Subcutaneous preadipocyte (primary cell): ENCODE measurements at places on chromosomes 11 and 22. TPM values are rescaled to one million over a fixed set of nuclear protein-coding genes. Genes with fewer than 3 reads are reported as not detected.

Gene GAL3ST3
- not detected in 2 replicates for total RNA-seq

Gene CD248
- total RNA-seq, result 63.5 and 135 TPM in 2 replicates

Gene LRRC56
- 0.20 and 0.37 TPM in 2 replicates for total RNA-seq

Gene PDE3B
- 1.8 and 3.3 TPM in 2 replicates for total RNA-seq

Gene PHETA2
- 10.4 and 10.7 TPM in 2 replicates for total RNA-seq

Gene RBFOX2
- total RNA-seq, result 126 and 156 TPM in 2 replicates

Gene OR2AT4
- total RNA-seq, result not detected in 2 replicates

Gene OR6A2
- total RNA-seq, result under 0.01 and 0.59 TPM in 2 replicates

Gene BIK
- total RNA-seq, result under 0.01 TPM in 1 of 2 replicates, not detected in the other

Gene TMA7B
- total RNA-seq, result not detected in 2 replicates

Gene RGL4
- total RNA-seq, result not detected in 2 replicates

Gene MS4A4A
- total RNA-seq, result not detected in 2 replicates

Gene TCN2
- total RNA-seq, result 7.7 and 11.3 TPM in 2 replicates

Gene HEPACAM
- total RNA-seq, result not detected in 2 replicates

Gene VPREB1
- not detected in 2 replicates for total RNA-seq

Gene SCO2
- 2.7 and 5.1 TPM in 2 replicates for total RNA-seq

Gene NEFH
- total RNA-seq, result 0.37 and 0.78 TPM in 2 replicates

Gene MPST
- total RNA-seq, result 48.5 and 66.1 TPM in 2 replicates

Gene DBX1
- total RNA-seq, result not detected in 2 replicates

Gene ROM1
- 3.1 and 4.4 TPM in 2 replicates for total RNA-seq

Gene NRIP3
- total RNA-seq, result 4.0 and 9.6 TPM in 2 replicates

Gene MOV10L1
- 0.37 and 0.59 TPM in 2 replicates for total RNA-seq

Gene TRPM5
- total RNA-seq, result not detected in 2 replicates

Gene TPH1
- under 0.01 TPM in 2 replicates for total RNA-seq

Gene AMPD3
- total RNA-seq, result 6.2 and 7.2 TPM in 2 replicates

Gene CERK
- total RNA-seq, result 18.7 and 36.6 TPM in 2 replicates

Gene MMP1
- 4.4 and 681 TPM in 2 replicates for total RNA-seq

Gene VSIG2
- total RNA-seq, result not detected in 2 replicates

Gene ARHGAP20
- total RNA-seq, result 2.0 and 6.2 TPM in 2 replicates

Gene RIC3
- total RNA-seq, result not detected in 2 replicates

Gene ZNF214
- total RNA-seq, result 1.2 and 1.8 TPM in 2 replicates

Gene UBQLN3
- not detected in 2 replicates for total RNA-seq

Gene BTBD18
- not detected in 2 replicates for total RNA-seq

Gene B4GALNT4
- total RNA-seq, result 0.59 and 0.73 TPM in 2 replicates

Gene MRGPRF
- total RNA-seq, result 27.8 and 40.1 TPM in 2 replicates

Gene ALKBH3
- 34.6 and 43.0 TPM in 2 replicates for total RNA-seq

Gene CLMP
- 162 and 189 TPM in 2 replicates for total RNA-seq

Gene H19
- 3.1 and 40.4 TPM in 2 replicates for total RNA-seq

Gene UPK3A
- not detected in 2 replicates for total RNA-seq

Gene ACCS
- total RNA-seq, result 8.8 and 10.6 TPM in 2 replicates

Gene MTA2
- total RNA-seq, result 95.2 and 143 TPM in 2 replicates

Gene TESMIN
- total RNA-seq, result not detected in 2 replicates

Gene ENTHD1
- not detected in 2 replicates for total RNA-seq

Gene SELENOO
- total RNA-seq, result 19.5 and 22.3 TPM in 2 replicates

Gene SLC22A6
- total RNA-seq, result not detected in 2 replicates

Gene APOL1
- total RNA-seq, result 3.1 and 10.3 TPM in 2 replicates

Gene KRTAP5-10
- total RNA-seq, result not detected in 2 replicates

Gene OPCML
- not detected in 2 replicates for total RNA-seq

Gene VSTM5
- total RNA-seq, result 0.37 TPM in 1 of 2 replicates, not detected in the other

Gene SULT4A1
- total RNA-seq, result 0.73 TPM in 1 of 2 replicates, not detected in the other

Gene WBP2NL
- 0.37 TPM in 1 of 2 replicates, not detected in the other for total RNA-seq

Gene SLC22A24
- not detected in 2 replicates for total RNA-seq

Gene THY1
- total RNA-seq, result 8.2 and 87.5 TPM in 2 replicates

Gene KCNQ1
- not detected in 2 replicates for total RNA-seq

Gene CRYBA4
- not detected in 2 replicates for total RNA-seq

Gene CCDC15
- 3.3 and 7.0 TPM in 2 replicates for total RNA-seq

Gene BACE1-AS
- 3.7 and 4.1 TPM in 2 replicates for total RNA-seq

Gene SORL1
- under 0.01 TPM in 2 replicates for total RNA-seq

Gene TNNI2
- not detected in 2 replicates for total RNA-seq
